ENCODE measurements at places on chromosomes 2 and 18. TPM values are rescaled to one million over a fixed set of nuclear protein-coding genes. Genes with fewer than 3 reads are reported as not detected.

DNA sequence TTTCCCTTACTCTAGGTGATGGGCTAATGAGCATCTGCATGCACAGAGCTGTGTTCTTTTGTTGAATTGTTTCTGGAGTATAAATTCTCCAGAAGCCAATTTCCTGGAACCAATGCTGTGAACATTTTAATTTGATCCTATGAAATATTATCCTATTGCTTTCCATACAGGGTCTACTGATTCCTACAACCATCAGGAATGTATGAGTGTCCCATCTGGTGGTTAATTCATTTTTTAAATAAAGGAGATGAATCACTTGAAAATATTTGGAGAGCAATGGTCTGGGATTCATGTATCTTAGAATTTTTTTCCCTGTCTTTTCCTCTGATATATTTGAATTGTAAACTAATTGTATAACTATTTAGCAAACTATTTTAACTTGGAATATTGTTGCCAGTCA, 14.0 kb downstream of the KIF5C start:
- DNase-seq: no peak

DNA sequence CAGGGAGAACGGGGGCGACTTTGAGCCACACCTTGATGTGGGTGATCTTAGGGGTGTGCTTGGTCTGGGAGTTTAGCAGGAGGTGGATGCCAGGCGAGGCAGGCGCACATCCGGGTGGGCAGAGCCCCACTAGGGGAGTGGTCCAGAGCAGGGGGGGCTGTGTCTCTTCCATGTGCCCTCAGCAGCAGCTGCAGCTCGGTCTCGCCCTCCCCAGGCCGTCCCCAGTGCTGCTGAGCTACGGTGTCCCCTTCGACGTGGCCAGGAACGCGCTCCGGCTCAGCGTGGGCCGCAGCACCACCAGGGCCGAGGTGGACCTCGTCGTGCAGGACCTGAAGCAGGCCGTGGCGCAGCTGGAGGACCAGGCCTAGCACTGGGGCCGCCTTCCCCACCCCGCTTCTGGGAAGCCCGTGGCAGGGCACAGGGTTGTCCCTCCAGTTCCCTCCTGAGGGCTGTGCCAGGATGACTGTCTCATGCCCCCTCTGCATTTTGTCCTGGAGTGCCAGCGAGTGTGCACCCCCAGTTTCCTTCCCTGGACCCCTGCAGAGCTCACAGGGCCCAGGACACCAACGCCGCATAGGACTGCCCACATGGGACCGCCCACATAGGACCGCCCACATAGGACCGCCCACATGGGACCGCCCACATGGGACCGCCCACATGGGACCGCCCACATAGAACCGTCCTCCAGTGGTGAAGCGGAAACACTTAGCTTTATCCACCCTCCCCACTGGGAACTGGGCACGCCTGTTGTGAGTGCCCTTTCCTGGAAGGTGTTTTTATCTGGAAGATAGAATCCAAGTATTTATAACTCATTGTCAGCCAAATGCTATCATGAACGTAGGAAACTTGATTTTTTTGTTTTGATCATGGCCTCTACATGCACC, 1.9 kb upstream of the ESPNL start:
- DNase-seq: no peak

DNA sequence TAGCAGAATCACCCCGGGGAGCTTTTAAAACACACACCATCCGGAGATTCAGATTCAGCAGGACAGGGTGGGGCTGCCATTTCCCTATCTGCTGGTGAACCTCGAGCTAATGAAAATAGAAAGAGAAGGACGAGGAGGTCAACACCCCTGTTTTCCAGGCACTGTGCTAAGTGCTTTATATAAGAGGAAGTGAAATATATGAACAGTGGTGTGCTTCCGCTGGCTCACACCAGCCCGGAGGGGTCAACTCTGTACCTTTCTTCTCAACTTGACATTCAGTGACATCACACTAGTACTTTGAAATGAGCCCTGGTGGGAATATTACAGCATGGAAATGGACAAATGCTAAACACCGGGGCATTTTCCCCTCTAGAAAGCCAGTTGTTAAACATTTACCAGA, 108.3 kb upstream of the LTBP1 start:
- no peak for DNase-seq

- DNase-seq: no peak
Measured at GRCh38 chr2:8622199-8622911, 59.5 kb upstream of the ID2 start.

GRCh38 chr2:201781557-201782051, 871 bp upstream of the ALS2 start:
- no peak for DNase-seq

DNA sequence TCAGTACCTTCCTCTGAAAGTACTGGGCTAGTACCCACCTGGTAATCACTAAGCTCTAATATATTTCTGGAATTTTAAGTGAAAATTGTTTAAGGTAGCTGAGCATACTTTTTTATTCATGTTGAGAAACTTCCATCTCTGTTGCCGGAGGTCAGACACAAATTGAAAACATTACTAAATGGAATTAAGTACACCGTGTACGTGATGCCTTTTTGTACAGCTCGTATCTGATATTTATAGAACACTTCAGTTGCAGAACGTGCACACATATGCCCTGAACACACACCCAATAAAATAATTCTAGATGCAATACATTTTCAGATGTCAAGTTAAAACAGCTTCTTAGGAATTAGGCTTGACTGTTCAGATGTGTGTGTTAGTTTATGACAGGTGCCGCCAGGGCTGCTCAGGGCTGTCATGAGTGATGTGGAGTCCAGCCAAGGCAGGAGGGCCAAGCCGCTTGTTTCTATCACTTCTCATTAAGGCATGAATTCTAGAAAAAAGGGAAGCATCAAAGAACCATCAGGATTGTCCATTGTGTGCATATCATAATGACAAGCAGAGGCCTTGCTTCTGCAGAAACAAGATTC, 80.9 kb upstream of the FOSL2 start:
- DNase-seq: no peak

DNA sequence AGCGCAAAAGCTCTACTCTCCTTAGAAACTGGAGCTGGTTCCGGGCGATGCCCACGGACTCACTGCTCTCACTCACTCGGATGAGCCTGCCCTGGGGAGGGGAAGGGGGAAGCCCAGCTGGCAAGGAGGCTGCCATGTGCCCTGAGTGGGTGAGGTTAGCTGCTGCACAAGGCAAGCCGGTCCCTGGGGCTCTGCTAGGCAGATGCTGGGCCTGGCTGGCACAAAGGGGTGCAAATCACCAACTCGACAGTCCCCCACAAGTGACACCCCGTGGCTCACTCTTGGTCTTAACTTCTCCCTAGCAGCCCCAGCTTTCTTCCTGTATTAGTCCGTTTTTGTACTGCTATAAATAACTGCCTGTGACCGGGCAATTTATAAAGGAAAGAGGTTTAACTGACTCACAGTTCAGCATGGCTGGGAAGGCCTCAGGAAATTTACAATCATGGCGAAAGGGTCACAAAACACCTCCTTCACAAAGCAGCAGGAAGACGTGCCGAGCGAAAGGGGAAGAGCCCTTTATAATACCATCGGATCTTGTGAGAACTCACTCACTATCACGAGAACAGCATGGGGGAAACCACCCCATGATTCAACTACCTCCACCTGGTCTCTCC, 33.2 kb downstream of the ADCY3 start:
- DNase-seq: peak; percentile 49

- DNase-seq: no peak
Measured at GRCh38 chr2:127598711-127599110, 47.2 kb upstream of the GPR17 start.

DNA sequence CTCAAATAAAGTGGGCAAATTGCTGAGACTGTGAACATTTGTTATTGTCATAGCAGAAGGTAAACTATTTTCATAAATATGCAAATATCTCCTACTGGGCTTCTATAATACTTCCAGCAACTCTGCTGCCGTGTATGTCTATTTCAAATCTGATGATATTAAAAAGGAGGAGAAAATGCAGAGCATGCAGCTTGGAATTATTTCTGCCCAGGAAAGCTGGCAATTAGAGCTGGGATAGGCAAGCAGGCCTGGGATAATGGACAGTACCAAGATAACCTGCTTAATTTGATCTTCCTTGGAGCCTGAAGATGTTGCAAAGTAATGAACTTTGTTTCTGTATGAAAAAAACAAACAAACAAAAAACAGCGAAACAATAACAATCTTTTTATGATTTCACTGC, 72.8 kb downstream of the HNMT start:
- DNase-seq: no peak

- no peak for DNase-seq
Measured at GRCh38 chr2:136384531-136385303, 266.8 kb upstream of the CXCR4 start.

- no peak for DNase-seq
Measured at GRCh38 chr2:228916416-228917090, 354.5 kb downstream of the PID1 start.

DNA sequence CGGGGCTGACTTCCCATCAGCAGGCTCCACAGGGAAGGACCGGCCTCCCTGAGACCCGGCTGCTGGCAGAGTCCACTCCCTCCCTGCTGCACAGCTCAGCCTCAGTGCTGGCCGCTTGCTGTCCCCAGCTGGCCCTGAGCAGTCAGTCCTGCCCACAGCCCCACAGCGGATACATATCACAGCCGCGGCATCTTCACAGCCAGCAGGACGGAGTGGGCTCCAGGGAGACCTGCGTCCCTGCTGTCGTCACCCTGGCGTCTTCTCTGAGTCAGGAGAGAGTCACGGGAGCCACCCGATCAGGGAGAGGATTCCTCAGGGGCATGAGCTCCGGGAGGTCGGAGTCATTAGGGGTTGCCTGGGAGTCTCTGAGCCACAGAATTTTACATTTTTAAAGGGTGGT, 13.1 kb upstream of the SNTG2 start:
- no peak for DNase-seq

DNA sequence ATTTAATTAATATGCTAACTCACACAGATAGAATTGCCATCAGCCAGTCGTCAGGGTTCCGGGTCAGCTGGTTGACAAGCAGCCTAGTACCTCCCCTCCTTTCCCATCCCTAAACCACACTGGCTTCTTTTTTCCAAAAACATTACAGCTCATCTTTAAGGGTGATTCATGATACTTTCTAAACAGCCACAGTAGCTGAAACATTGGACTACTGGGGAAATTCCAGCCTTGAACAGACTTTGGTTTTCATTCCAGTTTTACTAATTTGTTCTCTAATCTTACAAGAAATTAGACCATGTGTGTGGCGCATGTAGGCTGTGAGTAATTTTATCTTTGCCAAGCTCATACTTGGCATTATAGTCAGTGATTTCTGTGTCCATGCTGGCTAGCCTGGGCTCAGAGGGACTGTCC, 110.8 kb downstream of the FMNL2 start:
- DNase-seq: no peak

DNA sequence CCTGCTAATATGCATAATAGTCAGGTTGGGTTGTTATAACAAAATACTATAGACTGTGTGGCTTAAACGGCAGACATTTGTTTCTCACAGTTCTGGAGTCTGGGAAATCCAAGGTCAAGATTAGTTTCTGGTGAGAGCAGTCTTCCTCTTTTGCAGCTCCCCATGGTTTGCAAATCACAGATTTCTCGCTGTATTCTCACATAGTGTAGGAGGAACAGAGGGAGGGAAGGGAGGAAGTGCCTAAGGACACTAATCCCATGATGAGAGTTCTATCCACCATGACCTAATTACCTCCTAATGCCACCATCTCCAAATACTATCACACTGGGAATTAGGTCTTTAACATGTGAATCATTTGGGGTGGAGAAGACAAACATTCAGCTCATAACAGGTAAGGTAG, 20.1 kb upstream of the PTH2R start:
- DNase-seq: no peak

- DNase-seq: no peak
Measured at GRCh38 chr2:18684206-18685038, 95.1 kb upstream of the NT5C1B start.

DNA sequence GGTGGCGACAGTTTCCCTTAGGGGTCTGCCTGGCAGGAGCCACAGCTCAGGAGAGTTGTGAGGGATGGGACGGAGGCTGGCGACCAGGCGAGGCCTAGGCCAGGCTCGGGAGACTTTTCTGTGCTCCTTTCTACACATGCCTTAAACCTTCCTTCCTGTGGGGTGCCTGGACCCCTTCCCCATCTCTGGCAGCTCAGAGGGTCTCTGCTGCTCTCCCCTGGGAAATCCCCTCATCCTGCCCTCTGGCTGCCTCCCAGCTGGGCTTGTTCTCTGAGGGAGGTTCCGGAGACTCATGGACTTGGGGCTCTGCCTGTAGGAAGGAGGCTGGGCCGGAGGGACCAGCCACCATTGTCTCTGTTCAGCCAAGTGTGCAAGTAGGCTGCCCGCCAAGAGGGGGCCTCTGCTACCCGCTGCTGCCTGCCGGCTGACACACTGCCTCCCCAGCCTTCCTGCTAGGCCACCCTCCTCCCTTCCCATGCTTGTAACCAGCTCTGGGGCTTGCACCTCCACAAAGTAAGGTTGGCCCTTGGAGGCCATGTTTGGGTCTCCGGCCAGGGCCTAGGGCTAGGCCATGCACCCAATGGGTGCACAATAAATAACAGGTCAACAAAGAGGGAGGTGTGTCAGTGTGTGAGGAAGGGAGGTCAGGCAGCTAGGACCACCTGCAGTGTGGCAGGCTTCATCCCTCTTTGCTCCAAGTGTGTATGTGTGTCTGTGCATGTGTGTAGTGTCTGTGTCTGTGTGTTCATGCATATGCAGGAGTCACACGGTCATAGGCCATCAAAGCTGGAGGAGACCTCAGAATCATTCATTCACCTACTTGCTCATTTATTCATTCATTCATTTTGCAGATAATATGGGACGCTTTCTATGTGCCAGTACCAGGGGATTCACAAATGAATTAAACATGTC, 28.8 kb downstream of the PSD4 start:
- no peak for DNase-seq

- no peak for DNase-seq
Measured at GRCh38 chr2:156541229-156541628, 105.0 kb downstream of the GPD2 start.

DNA sequence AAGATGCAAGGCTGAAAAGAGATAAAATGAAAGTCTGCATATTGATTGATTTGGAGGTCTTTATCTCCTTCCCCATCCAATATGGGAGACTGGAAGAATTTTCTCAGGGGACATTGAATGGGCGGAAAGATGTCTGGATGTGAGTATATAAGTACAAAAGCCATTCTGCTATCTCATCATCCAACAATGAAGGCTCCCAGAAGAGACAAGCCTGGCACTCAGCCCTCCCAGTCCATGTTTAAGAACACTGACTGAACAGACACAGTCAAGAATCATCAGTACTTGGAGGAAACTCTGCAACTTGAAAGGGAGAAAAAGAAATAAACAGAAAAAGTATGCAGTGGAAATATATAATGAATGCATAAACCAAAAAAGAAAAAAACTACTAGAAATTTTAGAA, 80.9 kb downstream of the PTRHD1 start:
- DNase-seq: no peak

Gene TACR1
- not detected for total RNA-seq

Gene TANC1
- total RNA-seq: not detected

Gene ACTG2
- total RNA-seq: not detected

Gene ALLC
- total RNA-seq: not detected

Gene MARCO
- not detected for total RNA-seq

All from activated B cell treated with CpG ODN at 0.5 μM for 24 hours (primary cell).